T-helper 17 cell (primary cell): ENCODE measurements at places on chromosomes 1 and 21.

GRCh38 chr21:17498586-17498985 is 14.3 kb upstream of the CXADR start:
- DNase-seq = no peak

DNA sequence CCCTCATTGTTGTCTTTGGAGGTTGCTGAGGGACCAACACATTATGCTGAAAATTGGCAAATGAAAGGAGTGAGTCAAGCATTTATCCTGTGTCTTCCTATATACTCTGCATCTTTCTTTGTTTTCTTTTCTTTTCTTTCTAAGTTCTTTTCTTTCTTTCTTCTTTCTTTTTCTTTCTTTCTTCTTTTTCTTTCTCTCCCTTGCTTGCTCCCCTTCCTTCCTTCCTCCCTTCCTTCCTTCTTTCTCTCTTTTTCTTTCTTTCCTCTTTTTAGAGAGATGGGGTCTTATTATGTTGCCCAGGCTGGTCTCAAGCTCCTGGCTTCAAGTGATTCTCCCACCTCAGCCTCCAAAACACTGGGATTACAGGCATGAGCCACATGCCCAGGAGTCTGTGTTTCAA is 28.3 kb upstream of the COX20 start:
- no peak for DNase-seq

DNA sequence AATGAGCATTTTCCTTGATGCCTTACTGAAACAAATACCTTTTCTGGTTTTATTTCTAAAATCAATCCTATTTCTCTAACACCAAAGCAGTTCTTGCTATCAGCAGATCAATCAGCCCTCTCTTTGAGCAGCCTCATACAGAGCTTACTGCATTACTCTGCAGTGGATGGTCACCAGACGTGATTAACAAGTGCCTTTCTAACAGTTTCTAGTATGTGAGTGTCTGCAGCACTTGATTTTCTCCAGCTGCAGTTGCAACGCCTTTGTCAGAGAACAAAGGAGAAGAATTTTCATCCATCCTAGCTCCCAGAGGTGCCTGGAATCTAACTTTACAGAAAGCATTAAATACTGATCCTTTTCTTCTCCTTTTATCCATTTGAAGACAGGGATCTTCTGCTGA is 177.3 kb upstream of the SGIP1 start:
- no peak for DNase-seq

GRCh38 chr1:23114424-23115079 is 54.1 kb downstream of the LUZP1 start:
- no peak for DNase-seq

DNA sequence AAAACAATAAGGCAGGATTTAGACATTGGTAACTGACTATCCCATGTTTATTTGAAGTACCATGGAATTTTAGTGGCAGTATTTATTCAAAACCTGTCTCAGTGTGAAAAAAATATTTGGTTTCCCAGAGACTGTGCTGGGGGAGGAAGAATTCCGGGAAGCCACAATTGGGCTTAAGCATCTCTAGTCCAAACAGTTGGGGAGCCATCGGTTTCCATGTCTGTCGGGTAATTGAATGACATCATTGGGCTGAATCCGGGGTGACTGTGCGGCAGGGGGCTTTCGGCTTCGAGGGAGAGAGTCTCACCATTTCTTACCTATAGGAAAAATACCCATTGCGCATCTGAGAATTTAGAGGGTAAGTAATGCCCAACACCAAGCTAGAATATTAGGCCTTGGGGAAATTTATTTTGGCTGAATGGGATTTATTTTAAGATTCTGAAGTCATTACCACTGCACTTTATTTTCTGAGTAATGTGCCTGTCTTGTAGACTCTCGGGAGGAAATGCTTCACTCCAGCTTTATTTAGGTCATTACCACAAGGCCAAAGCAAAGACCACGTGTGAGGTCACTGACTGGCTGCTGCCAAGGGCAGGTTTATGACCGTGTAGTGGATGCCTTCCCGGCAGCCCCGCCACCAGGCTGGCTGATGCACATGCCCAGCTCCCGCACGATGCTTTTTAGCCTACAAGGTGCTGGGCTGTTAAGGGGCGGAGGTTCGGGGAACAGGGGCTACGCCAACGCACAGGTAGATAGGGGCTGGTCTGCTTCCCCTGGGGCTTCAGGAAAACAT is 23.1 kb upstream of the UMODL1 start:
- DNase-seq = no peak

DNA sequence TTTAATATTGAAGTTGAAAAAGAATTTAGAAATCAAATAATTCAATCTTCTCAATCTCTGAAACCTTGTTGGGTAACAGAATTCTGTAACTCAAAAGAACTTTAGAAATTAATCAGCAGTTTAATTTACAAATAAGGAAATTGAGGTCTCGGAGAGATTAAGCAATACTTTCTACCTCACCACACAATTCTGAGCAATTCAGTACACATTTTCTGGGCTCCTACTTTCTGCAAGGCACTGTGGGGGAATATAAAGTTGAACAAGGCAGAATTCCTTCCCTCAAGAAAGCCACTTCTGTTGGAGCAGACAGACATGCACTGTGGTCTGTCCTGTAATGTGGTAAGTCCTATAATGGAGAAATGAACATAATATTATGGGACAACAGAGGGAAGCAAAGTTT is 47.7 kb downstream of the MEF2D start:
- DNase-seq = no peak
